SK-N-SH (cell line): ENCODE measurements at places on chromosomes 5 and 9.

- no peak for DNase-seq
Measured at GRCh38 chr5:139416651-139417050, 12.8 kb upstream of the SPATA24 start.

DNA sequence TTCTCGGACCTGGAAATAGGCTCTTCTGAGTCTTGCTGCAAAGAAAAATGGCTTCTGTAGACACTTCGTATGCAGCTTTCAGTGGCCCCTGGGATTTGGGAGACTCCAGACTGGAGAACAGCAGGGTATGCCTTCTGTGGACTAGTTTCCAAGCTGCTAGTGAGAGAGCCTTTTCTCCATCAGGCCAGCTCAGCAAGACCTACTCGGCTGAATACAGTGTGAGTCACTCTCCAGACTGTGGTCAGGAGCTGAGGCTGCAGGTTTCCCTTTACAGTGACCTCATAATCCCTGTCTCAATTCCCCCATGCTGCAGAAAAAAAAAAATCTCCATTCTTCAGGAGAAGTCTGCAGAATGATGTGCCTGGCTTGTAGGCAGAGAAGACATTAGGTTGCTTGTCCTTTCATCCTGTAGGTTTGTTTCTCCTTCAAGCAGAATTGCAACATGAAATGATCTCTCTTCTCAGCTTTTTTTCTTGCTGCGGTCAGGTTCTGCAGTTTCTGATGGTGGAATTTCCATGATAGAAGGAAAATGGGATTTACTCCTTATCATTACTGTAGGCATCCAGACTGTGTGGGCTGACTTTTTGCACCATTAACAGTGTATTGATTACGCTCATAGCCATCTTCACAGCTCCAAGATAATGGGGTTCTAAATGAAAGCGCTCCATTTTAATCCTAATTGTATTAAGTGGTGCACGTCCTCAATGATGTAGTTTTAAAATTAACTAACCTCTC lies 78.3 kb upstream of the TNFSF8 start:
- DNase-seq: no peak

DNA sequence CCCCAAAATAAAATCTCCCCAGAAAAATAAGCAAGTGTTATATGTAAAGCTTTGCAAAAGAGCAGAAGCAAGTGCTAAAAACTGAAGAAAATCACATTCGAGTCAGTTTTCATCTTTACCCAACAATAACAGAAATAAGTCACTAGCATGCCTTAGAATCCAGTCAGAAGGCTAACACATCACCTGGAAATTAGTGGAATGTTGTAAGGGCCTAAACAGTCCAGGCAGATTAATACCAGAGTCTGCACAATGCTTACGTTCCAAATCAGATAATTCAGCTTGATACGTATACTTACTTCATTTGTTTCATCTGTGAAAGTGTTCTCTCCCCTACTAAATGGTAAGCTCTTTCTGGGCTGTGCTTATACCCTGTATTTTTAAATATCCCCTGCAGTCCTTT lies 42.7 kb downstream of the SUSD1 start:
- no peak for DNase-seq

GRCh38 chr9:19493876-19494275 lies 85.1 kb downstream of the ACER2 start:
- DNase-seq: no peak

GRCh38 chr5:82414041-82414388 lies 135.9 kb upstream of the RPS23 start:
- DNase-seq: no peak

GRCh38 chr9:128020692-128021091 lies 39.9 kb upstream of the EEIG1 start:
- DNase-seq: peak; percentile 57

GRCh38 chr5:170630711-170631141 lies 126.9 kb downstream of the KCNIP1 start:
- DNase-seq: no peak

GRCh38 chr5:56168066-56168478 lies 65.1 kb downstream of the ANKRD55 start:
- DNase-seq: no peak

GRCh38 chr5:42680046-42680445 lies 76.6 kb upstream of the CCDC152 start:
- no peak for DNase-seq

DNA sequence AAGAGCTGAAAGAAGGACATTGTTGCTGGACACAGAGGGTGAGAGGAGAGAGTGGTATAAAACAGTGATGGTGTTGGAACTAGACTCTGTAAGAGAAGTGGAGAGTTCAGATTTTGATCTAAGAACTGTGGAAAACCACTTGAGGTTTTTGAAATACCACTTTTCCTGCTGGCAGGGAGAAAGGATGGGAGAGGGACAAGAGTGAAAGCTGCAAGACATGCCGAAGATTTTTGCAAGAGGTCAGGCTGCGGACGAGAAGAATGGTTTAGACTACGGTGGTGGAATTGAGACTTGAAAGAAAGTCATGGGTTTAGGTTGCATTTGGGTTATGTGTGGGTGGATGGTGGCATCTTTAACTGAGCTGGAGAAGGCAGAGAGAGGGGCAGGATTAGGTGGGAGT lies 202.2 kb upstream of the RPS23 start:
- DNase-seq: no peak

GRCh38 chr9:29799227-29799626 lies 2225.9 kb upstream of the C9orf72 start:
- DNase-seq: no peak

DNA sequence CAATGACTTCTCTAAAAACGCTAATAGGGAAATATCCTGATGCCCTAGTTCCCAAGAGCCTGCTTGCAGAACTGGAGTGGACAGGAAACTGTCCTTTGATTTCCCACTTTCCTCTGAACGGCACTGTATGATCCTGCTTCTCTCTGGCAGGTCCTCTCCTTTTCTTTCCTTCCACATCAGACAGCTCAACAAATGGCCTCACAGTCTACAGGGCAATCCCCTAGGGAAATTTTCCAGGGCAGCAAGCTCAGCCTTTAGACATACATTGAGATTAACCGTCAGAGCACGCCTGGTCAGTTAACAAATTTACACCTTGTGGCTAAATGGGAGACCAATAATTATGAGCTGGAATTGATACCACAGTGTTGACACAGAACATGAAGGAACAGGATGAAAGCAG lies 164.9 kb downstream of the SLC24A2 start:
- no peak for DNase-seq

GRCh38 chr9:11457825-11458790 lies 845.3 kb upstream of the PTPRD start:
- peak; percentile 8 for DNase-seq

DNA sequence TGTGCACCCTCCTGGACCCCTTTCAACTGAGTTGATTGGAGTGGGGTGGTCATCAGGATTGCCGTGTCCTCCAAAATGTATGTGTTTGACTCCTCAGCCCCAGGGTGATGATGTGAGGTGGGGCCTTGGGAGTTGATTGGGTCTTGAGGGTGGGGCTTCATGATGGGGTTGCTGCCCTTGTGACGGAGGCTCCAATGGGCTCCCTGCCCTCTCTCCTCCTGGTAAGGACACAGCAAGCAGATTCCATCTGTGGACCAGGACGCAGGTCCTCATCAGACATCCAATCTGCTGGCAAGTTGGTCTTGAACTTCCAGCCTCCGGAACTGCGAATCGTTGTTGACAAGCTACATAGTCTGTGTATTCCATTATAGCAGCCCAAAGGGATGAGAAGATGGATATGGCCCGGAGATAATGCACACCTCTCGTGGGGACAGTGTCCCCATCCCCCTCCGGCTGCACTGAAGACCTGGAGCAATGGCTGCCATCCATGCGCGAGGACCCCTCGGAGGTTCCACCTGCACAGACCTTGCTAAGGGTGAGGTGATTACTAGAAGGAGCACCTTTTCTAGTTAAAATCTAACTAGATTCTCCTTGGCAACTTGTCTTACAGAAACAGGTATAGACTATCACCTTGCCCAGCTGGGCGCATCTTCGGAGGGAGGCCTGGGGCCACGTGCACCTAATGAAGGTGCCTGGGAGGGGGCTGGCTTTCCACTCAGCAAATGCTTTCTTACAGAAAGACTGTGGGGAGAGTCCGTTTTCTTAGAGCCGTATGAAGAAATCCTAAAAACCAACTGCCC lies 75.7 kb upstream of the IRX4 start:
- DNase-seq: no peak

DNA sequence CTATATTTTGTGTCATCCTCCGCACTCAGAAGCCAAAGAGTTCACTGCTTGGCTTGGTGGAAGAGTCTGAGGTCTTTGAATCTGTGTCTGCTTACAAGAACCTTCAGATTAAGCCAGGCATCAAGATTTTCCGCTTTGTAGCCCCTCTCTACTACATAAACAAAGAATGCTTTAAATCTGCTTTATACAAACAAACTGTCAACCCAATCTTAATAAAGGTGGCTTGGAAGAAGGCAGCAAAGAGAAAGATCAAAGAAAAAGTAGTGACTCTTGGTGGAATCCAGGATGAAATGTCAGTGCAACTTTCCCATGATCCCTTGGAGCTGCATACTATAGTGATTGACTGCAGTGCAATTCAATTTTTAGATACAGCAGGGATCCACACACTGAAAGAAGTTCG lies 19.2 kb downstream of the TIGD6 start:
- DNase-seq: no peak

- DNase-seq: peak; percentile 12
Measured at GRCh38 chr9:135618866-135619598, 20.3 kb downstream of the GLT6D1 start.

DNA sequence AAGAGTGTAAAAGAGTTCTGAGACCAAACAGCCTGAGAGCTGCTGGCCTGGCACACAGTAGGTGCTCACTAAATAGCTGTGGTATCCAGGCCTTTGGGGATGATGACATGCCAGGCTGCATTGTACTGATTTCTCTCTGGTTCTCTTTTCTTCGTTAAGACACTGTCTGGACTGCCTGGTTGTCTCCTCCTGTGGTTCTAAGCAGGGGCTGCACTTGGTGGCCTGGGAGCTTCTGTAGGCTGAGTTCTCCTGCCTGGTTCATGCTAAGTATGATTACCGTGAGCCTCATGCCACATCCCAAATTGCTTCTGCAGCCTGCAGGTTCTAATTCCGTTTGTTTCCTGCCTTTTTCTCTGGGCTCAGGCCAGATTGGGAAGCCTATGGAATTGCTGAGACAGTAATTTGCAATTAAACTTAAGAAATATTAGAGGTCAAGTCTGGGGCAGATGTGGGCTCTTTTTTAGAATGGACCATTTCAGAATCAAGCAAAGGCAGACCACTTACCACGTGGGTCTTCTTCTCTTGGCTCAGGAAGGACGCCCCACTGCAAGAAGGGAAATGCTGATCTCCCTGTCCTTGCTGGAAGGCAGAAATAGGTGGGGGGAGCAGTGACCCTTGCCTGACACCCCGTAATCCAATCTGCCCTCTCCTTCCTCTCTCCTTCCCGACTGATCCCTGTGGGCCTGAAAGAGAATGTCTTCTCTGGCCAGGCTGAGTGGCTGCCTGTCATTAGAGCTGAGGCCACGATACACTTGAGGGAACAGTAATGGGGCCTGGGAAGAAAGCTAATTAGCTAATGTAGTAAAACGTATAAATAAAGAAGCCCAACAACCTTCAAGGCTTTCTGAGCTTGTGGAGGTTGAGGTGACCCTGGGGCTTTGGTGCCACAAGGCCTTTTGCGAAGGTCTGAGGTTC lies 21.9 kb upstream of the BOD1 start:
- DNase-seq: no peak

DNA sequence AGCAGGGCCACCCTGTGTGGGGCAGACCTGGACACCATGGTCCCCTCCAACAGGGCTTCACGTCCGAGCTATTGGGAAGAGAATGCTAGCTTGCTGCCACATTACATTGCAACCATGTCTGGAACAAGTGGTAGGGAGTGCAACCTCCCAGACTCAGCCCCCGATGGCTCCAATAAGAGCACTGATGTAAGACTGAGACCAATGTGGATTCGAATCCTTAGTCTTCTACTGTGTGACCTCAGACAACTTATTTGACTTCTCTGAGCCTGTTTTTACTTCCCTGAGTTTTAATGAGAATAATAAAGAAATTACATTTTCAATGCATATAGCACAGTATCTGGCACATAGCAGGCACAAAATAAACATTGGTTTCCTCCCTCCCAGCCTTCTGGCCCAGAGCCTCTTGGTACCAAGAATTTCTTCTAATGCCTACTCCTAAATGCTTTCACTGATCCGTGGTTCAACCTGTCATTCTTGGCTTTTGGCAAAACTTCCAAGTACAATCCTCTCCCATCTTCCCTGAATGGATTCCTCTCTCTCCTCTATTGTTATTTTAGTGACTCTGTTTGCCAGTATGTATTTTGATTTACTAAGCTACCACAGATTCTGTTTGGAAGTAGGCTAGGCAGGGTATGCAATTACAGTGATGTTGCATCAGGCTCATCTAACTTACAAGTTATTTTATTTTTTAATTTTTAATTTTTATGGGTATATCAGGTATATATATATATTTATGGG lies 34.6 kb upstream of the COL15A1 start:
- no peak for DNase-seq

GRCh38 chr9:86629530-86629929 lies 275.3 kb upstream of the TUT7 start:
- no peak for DNase-seq

DNA sequence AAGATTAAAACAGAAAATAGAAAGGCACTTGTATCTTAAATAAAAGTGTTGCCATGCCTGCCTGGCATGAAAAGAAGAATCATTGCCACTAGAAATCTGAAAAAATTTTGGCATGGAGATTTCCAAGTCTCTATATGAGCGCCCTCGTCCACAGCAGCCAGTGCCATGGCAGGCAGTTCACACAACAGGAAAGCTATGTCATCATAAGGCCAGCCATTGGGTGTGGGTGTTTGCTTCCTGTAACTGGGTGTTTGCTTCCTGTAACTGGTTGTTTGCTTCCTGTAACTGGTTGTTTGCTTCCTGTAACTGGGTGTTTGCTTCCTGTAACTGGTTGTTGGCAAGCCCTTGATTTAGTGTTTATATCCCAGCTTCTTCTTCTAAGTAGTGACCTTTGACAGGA lies 446.7 kb downstream of the IRX1 start:
- no peak for DNase-seq

- DNase-seq: peak; percentile 25
Measured at GRCh38 chr9:134218230-134218629, 53.9 kb upstream of the RNU6ATAC start.

GRCh38 chr5:9726931-9727330 lies 96.8 kb upstream of the TAS2R1 start:
- DNase-seq: no peak

GRCh38 chr5:160824301-160825001 lies 27.6 kb downstream of the ATP10B start:
- DNase-seq: no peak

- DNase-seq: no peak
Measured at GRCh38 chr5:65923339-65923738, 3.0 kb upstream of the ERBIN start.

DNA sequence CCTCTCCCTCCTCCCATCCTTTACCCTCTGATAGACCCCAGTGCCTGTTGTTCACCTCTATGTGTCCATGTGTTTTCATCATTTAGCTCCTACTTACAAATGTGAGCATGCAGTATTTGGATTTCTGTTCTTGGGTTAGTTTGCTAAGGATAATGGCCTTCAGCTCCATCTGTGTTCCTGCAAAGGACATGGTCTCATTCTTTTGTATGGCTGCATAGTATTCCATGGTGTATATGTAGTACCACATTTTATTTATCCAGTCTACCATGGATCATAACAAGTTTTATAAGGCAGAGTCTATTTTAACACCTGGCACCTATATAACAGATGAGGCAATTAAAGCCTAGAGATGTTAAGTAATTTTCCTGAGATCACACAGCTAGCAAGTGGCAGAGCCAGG lies 7.4 kb downstream of the YTHDC2 start:
- DNase-seq: no peak

- DNase-seq: peak; percentile 85
Measured at GRCh38 chr9:136848393-136849037, 694 bp upstream of the PHPT1 start.

GRCh38 chr9:36551129-36551528 lies 21.6 kb upstream of the MELK start:
- no peak for DNase-seq

GRCh38 chr5:96054311-96055030 lies 92.8 kb upstream of the ELL2 start:
- DNase-seq: no peak
